ENCODE measurements at places on chromosomes 4 and X.

DNA sequence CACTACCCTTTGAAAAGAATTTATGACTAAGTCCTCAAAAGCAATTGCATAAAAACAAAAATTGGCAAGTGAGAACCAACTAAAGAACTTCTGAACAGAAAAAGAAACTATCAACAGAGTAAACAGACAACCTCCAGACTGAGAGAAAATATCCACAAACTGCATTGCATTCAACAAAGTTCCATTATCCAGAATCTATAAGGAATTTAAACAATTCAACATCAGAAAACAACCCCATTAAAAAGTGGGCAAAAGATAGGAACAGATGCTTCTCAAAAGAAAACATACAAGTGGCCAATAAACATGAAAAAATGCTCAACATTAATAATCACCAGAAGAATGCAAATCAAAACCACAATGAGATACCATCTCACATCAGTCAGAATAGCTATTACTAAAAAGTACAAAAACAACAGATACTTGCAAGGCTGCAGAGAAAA, 130.2 kb downstream of the GASK1B start:
- no peak for DNase-seq

- DNase-seq = no peak
Observed at GRCh38 chr4:2322841-2323240, 60.9 kb upstream of the MXD4 start.

GRCh38 chr4:15912236-15912635, 26.3 kb downstream of the FGFBP1 start:
- DNase-seq = no peak

GRCh38 chr4:79604152-79604551, 196.1 kb upstream of the GK2 start:
- DNase-seq = no peak

- no peak for DNase-seq
Observed at GRCh38 chr4:7917669-7918068, 22.0 kb downstream of the AFAP1 start.

GRCh38 chr4:2255501-2256155, 6.3 kb downstream of the MXD4 start:
- DNase-seq = no peak

GRCh38 chr4:109729117-109729717, 653 bp downstream of the PLA2G12A start:
- DNase-seq = no peak

- no peak for DNase-seq
Observed at GRCh38 chr4:76987685-76988084, 38.1 kb downstream of the SEPTIN11 start.

- no peak for DNase-seq
Observed at GRCh38 chr4:26985873-26986272, 125.2 kb downstream of the STIM2 start.

DNA sequence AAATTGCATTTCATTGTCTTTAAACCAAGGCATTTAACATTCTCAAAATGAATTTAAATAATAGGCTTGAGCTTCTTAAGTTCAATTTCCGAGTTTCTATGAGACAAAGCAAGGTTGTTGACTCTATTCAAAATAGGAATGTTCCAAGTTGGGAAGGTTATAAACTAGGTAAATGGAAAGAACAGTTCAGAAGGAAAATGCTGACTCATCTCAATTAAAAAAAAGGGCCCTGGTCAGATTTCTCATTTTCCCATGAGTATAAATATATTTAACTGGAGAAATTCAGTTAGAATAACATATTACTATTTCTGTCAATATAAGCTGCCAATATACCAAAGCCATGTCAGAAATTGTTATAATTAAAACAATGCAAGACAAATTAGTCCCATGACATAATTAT, 113.8 kb downstream of the ATP8A1 start:
- DNase-seq = no peak

- no peak for DNase-seq
Observed at GRCh38 chr4:92064574-92064973, 239.2 kb upstream of the GRID2 start.

DNA sequence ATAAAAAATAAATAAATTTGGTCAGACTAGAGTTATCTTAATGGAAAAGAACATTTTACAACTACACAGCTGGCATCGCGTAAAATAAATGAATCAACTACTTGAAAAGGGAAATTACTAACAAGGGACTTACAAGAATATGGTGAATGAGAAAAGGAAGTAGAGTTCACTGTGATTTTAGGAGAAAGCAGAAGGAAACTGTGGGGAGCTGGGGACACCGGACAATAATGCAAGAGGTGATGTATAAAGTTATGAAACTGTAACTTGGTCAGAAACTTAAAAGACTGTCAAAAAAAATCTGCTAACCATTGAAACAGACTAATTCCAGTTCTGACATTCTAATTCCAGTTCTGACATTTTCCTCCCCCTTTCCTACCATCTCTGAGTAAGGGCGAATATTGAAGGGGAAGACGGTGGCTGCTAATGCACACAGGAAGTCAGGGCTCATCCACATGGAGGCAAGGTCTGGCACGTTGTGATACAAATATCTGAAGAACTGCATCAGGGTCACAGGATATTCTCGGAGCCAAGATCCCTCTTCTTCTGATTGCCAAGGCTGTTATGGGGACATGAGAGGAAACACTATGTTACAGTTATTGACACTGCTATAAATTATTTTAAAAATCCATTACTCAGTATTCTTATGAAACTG, 170.5 kb downstream of the CDS1 start:
- DNase-seq = no peak

DNA sequence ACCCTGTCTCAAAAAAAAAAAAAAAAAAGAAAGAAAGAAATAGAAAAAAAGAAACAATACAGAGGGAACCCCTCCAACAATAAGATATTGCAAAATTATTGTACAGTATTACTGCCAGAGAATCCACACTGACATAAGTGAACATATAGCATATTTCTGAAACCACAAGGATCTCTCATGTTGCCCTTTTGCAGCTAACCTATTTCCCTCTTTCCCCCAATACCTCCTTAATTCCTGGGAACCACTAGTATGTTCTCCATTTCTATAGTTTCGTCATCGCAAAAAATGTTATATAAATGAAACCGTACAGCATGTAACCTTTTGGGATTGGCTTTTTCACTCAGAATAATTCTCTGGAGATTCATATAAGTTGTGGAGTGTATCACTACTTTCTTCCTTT, 20.0 kb upstream of the BMP2K start:
- DNase-seq = no peak

GRCh38 chr4:40990236-40990898, 224.0 kb downstream of the APBB2 start:
- peak; percentile 36 for DNase-seq

DNA sequence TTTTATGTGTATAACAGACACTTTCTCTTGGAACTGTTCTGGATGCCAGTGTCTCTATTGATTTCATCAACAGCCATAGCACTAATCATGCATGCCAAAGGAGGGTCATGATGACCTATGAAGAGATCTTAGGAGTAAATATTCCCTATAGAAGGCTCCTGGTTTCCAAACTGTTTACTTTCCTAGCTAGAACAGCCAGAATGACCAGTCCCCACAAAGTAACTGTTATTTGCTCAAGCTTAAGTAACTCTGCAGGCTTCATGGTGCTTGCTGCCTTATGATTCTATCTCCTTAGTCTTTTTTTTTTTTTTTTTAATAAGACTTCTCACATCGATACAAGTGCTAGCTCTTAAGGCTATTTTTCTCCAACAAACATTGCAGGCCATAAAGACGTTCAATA, 12.4 kb downstream of the S100G start:
- no peak for DNase-seq

- DNase-seq = no peak
Observed at GRCh38 chr4:99800332-99801004, 16.2 kb upstream of the DAPP1 start.

GRCh38 chr4:156073976-156074375, 120.3 kb upstream of the CTSO start:
- no peak for DNase-seq

Data from T1000 (cell line).